IMR-90 (cell line): ENCODE measurements at places on chromosomes 5 and 9.

GRCh38 chr5:112070022-112070421 lies 313.0 kb upstream of the NREP start:
- DNase-seq = no peak

DNA sequence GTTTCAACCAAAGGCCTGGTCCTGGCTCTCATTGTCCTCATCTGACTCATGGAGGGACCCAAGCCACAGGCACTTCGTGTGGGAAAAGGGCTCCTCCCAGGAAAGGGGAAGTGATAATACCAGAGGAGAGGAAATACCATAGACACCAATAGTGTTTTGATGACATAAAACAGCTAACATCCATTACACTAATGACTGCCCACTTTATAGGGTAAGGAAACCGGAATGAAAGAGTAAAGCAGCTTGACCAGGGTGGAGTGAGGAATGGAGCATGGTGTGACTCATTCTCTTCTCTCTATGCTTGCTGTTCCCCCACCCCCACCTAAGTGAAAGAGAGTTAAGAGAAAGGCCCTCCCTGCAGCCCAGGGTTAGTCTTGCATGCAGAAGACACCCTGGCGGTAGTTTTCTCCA lies 67.4 kb upstream of the HRH2 start:
- DNase-seq = peak; percentile 25

- DNase-seq = no peak
These were observed 95.4 kb downstream of the ITGA1 start for GRCh38 chr5:52883110-52883509.

DNA sequence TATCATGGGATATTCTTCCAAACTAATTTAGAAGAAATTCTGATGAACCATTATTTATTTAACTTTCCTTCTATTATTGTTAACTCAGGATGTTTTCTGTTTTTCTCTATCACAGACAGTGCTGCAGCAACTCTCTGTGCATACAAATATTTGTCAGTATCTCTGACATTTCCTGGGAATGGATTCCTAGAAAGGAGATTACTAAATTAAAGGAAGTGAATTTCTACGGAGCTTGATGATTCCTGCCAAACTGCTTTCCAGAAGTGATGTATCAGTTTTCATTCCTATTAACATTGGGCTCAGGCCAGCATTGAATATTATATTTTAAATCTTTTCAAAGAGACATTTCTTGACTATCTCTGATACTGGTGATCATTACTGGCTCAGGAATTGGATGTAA lies 26.0 kb upstream of the MAST4 start:
- DNase-seq = no peak

DNA sequence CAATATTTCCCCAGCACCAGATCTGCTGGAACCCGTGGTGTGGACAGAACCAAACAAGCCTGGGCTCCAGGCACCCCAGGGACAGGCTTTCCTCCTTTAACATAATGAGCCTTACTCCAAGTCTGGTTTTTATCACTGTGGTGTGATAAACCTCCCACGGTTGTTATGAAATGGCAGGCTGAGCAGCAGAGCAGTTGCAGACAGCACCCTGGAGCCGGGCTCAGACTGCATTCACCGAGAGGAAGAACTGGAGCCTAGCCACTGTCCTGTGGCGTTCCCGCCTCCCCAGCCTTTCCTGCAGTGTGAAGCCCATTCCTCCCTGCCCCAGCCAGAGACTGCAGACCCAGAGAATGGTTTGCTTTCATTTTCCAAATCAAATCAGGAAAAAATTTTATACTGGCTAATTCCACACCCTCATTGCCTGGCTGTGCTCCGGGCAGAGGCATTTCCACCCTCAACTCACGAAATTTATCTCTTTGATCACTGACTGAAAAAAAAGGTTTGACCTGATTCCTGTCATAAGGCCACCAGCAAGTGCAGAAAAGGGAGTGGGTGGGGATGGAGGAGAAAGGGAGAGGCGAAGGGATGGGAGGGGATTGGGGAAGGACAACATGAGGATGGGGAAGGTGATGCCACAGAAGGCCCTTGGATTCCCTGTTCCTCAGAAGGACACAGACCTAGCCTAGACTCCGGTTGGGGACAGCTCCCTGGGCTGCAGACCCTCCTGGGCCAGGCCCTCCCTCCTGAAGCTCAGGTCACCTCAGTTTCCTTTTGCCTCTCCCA lies 18.9 kb downstream of the IPPK start:
- peak; percentile 29 for DNase-seq

DNA sequence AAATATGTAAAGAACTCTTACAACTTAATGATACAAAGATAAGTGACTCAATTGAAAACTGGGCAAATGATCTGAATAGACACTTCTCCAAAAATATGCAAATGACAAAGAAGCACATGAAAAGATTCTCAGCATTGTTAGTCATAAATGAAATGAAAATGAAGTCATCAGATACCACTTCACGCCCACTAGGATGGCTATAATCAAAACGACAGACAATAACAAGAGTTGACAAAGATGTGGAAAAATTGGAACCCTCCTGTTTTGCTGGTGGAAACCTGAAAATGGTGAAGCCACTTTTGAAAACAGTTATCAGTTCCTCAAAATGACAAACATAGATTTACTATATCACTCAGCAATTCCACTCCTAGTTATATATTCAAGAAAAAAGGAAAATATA lies 7.9 kb upstream of the SYK start:
- no peak for DNase-seq

GRCh38 chr9:135879619-135880018 lies 27.7 kb downstream of the CAMSAP1 start:
- no peak for DNase-seq
